ENCODE measurements at places on chromosomes 7 and 10. TPM values are rescaled to one million over a fixed set of nuclear protein-coding genes. Genes with fewer than 3 reads are reported as not detected.

- no peak overlapping the region for H3K4me3 ChIP-seq
- no peak for DNase-seq
- no peaks in the 10 kb centered on the region for H3K4me1 ChIP-seq
Observed at GRCh38 chr7:106966121-106966520, 78.4 kb upstream of the PRKAR2B start.

DNA sequence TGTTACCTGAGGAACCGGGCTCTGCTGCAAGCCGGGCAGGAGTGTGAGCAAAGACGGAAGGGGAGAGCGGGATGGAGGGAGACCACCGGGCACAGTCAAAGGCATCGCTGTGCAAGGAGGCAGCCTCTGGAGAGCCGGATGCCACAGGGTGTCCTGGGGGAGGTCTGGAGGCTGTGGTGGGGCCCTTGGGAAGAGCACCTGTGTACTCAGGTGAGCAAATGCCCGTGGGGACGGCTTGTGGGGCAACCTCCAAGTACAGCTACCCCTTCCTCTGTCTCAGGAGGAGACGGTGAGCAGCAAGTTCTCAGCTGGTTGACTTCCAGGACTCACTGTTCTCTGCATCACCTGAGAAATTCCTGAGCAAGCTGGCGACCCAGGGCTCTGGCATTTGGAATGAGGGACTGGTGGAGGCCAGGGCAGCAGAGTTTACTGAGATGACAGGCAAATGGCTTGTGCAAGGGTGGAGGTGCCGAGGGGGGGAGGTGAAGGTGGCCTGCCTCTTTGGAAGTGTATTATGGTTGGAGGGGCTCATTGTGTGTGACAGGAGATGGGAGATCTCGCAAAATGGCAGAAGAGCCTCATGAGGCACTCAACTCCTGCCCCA lies 345.2 kb upstream of the SHH start:
- no peak overlapping the region for H3K27ac ChIP-seq
- H3K27me3 ChIP-seq = peaks cover 5% of the 10 kb centered on the region
- H3K36me3 ChIP-seq = no peaks in the 10 kb centered on the region

GRCh38 chr10:75982611-75983369 lies 551.4 kb downstream of the LRMDA start:
- no peak overlapping the region for H3K27ac ChIP-seq
- no peaks in the 10 kb centered on the region for H3K27me3 ChIP-seq
- H3K4me3 ChIP-seq = no peak overlapping the region
- DNase-seq = no peak
- no peaks in the 10 kb centered on the region for H3K36me3 ChIP-seq

GRCh38 chr7:48183370-48183743 lies 12.1 kb downstream of the ABCA13 start:
- no peaks in the 10 kb centered on the region for H3K36me3 ChIP-seq
- no peak for DNase-seq
- H3K27me3 ChIP-seq = no peaks in the 10 kb centered on the region
- H3K4me3 ChIP-seq = no peak overlapping the region
- H3K4me1 ChIP-seq = peaks cover 36% of the 10 kb centered on the region

DNA sequence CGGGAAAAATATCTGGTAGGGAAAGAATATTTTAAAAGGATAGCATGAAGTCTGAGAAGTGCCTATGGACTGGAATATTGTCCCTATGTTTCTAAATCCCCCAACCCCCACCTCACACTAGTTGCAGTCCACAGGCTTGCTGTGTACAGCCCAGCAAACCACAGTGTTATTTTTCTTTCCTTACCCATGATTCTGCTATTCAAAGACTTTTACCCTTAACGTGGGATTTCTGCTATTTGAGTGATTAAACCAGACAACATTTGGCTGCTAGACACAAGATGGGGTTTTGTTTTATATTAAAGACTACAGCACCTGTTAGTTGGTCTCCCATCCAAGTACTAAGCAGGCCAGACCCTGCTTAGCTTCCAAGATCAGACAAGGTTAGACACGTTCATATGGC lies 120.5 kb upstream of the MYO3A start:
- no peak for DNase-seq
- H3K27me3 ChIP-seq = no peaks in the 10 kb centered on the region
- no peaks in the 10 kb centered on the region for H3K4me1 ChIP-seq
- H3K36me3 ChIP-seq = no peaks in the 10 kb centered on the region

DNA sequence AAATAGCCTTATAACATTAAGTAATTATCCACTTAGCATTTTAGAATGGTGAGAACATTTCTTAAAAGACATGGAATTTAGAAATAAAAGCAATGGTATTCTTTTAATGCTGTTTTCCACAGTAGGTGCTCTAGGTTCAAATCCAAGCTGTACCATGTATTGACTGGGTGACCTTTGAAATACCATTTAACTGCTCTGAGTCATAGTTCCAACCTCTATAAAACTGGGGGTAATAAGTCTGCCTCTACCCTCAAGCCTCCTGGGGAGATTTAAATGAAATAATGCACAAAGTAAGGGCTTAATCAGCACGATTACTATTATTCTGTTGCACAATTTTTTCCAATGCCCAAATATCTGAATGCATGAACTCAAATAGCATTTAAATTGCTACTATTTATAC lies 236.4 kb upstream of the CCDC6 start:
- H3K36me3 ChIP-seq = peaks cover 4% of the 10 kb centered on the region
- no peak overlapping the region for H3K27ac ChIP-seq
- H3K4me1 ChIP-seq = peaks cover 33% of the 10 kb centered on the region
- no peaks in the 10 kb centered on the region for H3K27me3 ChIP-seq
- no peak overlapping the region for H3K4me3 ChIP-seq

- H3K27me3 ChIP-seq = no peaks in the 10 kb centered on the region
- H3K36me3 ChIP-seq = peaks cover 5% of the 10 kb centered on the region
- no peak for DNase-seq
- no peak overlapping the region for H3K27ac ChIP-seq
- no peak overlapping the region for H3K4me3 ChIP-seq
Observed at GRCh38 chr7:36710186-36710791, 14.0 kb downstream of the AOAH start.

DNA sequence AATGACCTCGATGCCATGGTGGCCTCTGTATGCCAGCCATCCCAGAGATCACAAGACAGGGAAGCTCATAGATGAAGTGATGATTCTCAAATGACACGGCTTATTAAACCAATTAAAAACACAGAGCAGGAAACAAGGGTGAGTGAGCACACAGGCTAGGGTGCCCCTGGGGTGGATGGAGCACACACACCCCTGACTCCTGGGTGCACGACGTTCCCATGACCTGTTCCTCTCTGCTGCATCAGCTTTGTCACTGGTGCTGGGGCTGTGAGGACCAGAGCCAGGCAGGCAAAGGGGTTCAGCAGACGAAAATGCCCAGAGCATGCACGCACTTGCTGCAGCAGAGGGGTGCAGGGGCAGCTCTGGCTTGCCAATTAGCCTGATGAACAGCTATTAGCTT lies 86.5 kb upstream of the LRRC4 start:
- no peak for DNase-seq
- no peaks in the 10 kb centered on the region for H3K36me3 ChIP-seq
- H3K4me3 ChIP-seq = no peak overlapping the region
- H3K27ac ChIP-seq = no peak overlapping the region

DNA sequence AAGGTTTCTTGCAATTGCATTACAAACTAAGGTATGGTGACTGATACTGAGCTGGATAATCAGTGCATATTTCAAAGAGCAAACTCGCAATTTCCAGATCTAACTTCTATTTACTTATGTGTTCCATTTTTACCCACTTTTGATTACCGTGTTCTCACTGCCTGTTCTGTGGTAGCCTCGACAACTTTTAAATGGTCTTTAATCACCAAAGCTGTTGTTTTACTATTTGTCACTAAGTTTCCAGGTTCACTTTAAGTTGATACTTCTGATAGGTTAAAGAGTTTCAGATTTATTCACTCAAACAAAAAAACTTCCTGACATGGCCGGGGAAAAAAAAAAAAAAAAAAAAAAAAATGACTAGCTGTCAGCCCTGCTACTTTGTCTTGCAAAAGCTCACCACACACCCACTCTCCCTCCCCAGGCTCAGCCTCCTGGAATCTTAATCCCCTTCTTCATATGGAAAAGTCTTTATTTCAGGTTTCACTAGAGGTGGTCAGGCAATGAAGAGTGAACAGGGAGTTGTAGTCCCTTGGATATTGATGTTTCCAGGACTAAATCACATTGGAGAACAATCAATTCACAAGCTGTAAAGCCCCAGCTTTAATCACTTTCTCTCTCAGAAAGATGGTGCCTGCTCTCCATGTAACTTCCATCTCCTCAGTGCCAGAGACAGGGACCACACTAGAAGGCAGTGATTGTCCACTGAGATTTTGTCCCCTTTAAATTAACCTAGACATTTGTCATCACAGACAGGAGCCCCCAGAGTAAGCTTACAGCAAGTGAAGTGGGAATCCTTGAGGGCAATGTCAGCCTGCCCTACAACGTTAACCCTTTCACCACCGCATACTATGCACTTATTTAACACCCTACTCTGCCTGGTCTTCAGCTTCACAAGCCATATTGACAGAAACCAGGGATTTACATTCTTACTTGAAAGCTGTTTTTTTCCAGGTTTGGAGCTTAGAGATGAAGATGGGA lies 749.1 kb upstream of the SORCS1 start:
- no peaks in the 10 kb centered on the region for H3K27me3 ChIP-seq
- no peak for DNase-seq
- no peaks in the 10 kb centered on the region for H3K4me1 ChIP-seq
- H3K4me3 ChIP-seq = no peak overlapping the region
- no peak overlapping the region for H3K27ac ChIP-seq

DNA sequence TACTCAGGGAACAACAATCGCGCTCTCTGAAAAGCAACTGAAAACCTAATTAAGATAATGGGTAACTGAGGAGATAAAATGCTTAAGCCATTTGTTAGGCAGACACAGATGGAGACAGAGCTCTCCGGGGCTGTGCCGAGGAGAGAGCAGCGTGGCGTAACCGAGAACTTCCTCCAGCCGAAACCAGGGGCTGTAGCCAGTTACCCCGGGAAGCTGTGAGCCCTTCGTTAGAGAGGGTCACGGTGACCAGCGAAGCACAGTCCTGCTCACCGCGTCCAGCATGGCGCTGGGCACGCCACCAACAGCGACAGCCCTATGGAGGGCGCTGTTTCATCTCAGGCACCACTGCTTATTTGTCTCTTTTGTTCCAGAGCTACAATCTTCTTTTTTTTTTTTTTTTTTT lies 16.1 kb downstream of the PAPOLB start:
- no peaks in the 10 kb centered on the region for H3K36me3 ChIP-seq
- H3K27me3 ChIP-seq = peaks cover 5% of the 10 kb centered on the region
- no peak for DNase-seq
- no peak overlapping the region for H3K27ac ChIP-seq
- H3K4me3 ChIP-seq = no peak overlapping the region

DNA sequence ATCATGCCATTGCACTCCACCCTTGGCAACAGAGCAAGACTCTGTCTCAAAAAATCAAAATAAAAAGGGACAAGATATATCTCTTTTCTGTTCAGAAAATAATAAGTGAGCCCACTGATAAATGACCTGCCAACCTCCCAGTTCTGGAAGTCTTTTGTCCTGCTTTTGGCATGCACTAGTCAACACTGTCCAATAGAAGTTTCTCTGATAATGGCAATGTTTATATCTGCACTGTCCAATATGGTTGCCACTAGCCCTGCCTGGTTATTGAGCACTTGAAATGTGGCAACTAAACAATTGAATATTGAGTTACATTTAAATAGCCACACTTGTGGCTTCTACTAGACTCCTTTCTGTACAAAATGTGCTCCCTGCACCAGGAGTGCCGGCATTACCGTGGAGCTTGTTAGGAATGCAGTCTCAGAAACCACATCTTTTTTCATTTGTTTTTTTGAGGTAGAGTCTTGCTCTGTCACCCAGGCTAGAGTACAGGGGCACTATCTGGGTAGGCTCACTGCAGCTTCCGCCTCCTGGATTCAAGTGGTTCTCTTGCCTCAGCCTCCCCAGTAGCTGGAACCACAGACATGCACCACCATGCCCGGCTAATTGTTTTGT lies 229.7 kb downstream of the CACNB2 start:
- no peaks in the 10 kb centered on the region for H3K27me3 ChIP-seq
- no peak for DNase-seq
- no peak overlapping the region for H3K4me3 ChIP-seq
- H3K27ac ChIP-seq = no peak overlapping the region
- H3K36me3 ChIP-seq = no peaks in the 10 kb centered on the region
- H3K4me1 ChIP-seq = no peaks in the 10 kb centered on the region

- peak overlapping the region; percentile 80 for H3K4me3 ChIP-seq
- peaks cover 85% of the 10 kb centered on the region for H3K36me3 ChIP-seq
Observed at GRCh38 chr10:93478873-93479272, 3.3 kb downstream of the MYOF start.

DNA sequence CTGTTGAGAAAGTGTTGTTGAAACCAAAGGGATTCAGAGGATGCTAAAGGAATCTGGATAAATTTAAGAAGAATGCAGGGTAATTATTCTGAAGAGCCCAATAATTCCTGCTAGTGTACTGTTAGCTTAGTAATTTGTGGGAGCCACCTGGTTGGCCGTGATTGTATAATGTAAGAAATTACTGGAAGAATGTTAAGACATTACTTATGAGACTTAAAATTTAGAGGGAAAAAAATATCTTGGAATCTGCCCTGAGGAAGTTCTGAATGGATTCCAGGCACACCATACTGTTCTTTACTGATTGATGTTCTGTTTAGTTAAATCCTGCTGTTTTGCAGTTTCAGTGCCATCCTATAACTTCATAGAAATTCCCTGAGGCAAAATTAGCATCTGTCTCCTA lies 155.0 kb upstream of the RHOBTB1 start:
- H3K27me3 ChIP-seq = no peaks in the 10 kb centered on the region
- no peaks in the 10 kb centered on the region for H3K4me1 ChIP-seq
- no peak for DNase-seq
- no peaks in the 10 kb centered on the region for H3K36me3 ChIP-seq
- H3K27ac ChIP-seq = no peak overlapping the region

Gene PNLIPRP1
- not detected for total RNA-seq

Gene SPDYE2
- total RNA-seq = not detected

Gene ANKMY2
- 29.9 TPM for total RNA-seq

Gene CARD11
- total RNA-seq = 79.2 TPM

Gene SYPL1
- total RNA-seq = 76.1 TPM

Gene PLXNA4
- 0.24 TPM for total RNA-seq

Gene IGFBP1
- total RNA-seq = 3.3 TPM

Gene DIP2C
- total RNA-seq = 13.2 TPM

Gene GRM3
- total RNA-seq = not detected
